Neuronal stem cell (in vitro differentiated cells): ENCODE measurements at places on chromosomes 12 and 14.

GRCh38 chr14:97995038-97995437 is 1197.9 kb downstream of the VRK1 start:
- DNase-seq: no peak

DNA sequence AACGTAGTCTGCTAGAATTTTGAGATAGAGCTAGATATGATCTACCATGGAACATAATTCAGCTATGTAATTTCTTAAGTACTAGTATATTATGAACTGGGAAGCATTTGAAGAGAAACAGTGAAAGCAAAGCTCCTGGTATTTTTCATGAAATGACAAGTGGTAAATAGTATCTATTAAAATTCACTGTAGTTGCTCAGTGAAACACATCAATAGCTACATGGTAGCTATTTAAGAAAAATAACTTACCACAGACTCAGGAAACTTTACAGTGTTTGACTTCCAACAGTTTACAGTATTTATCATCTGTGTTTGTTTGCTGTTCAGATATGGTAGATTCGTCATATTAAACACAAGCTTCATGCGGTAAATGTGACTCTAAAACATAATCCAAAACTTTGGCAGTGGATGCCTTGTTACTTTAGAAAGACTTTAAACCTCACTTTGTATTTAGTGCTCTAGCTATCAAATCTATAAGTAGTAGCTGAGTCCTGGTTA is 25.2 kb downstream of the WNK1 start:
- DNase-seq: no peak

DNA sequence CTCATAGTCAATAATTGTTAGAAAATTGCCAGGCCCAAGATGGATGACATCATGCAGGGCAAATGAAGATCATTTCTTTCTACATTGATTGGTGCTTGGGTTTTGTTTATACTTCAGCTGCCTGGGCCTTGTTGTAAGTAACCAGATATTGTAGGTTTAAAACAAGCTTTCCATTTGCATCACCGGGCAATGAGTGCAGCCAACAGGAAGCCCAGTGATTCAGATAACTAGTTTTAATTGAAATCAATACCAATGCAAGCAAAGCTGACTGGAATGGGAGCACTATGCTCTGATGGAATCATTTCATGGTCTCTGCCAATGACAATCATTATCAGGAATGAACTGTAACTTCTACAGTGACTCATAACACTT is 279.3 kb downstream of the DUSP6 start:
- no peak for DNase-seq

GRCh38 chr12:75289753-75290152 is 40.4 kb downstream of the CAPS2 start:
- no peak for DNase-seq
